Prostate gland (tissue), 2 donors: ENCODE measurements at places on chromosomes 2 and 18. TPM values are rescaled to one million over a fixed set of nuclear protein-coding genes. Genes with fewer than 3 reads are reported as not detected.

- no peaks in the 10 kb centered on the region for H3K4me1 ChIP-seq
- no peak overlapping the region for H3K27ac ChIP-seq
- no peak for DNase-seq
- no peaks in the 10 kb centered on the region for H3K27me3 ChIP-seq
- H3K4me3 ChIP-seq = no peak overlapping the region
Observed at GRCh38 chr2:407630-408029, 119.7 kb upstream of the ALKAL2 start.

- no peak overlapping the region for H3K4me3 ChIP-seq
- no peak for DNase-seq
- H3K27me3 ChIP-seq = no peaks in the 10 kb centered on the region
Observed at GRCh38 chr2:147543056-147543455, 301.8 kb upstream of the ACVR2A start.

DNA sequence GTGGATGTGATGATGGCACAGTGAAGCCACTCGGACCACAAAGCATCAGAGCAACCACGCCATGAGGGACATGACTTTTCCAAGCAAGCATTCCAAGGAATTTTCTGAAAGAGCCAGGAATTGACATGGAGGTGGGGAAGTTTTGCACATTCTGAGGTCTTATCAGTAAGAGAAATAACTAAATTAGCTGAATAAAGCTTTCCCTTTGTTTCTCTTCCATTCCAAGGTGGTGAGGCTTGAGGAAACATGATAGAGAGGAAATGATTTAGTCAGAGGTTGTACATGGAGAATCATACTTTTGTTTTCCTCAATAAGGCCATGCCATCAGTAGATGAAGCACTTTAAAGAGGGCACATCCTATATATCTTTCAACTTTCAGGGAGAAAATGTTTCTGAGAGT is 115.7 kb upstream of the MMADHC start:
- no peaks in the 10 kb centered on the region for H3K36me3 ChIP-seq
- H3K27ac ChIP-seq = no peak overlapping the region
- no peak for DNase-seq
- H3K4me1 ChIP-seq = no peaks in the 10 kb centered on the region

- no peak overlapping the region for H3K27ac ChIP-seq
- no peak for DNase-seq
- no peaks in the 10 kb centered on the region for H3K36me3 ChIP-seq
- H3K4me3 ChIP-seq = no peak overlapping the region
- no peaks in the 10 kb centered on the region for H3K27me3 ChIP-seq
Observed at GRCh38 chr2:63249161-63249560, 198.5 kb downstream of the OTX1 start.

GRCh38 chr2:231152800-231153557 is 28.1 kb upstream of the HTR2B start:
- no peaks in the 10 kb centered on the region for H3K27me3 ChIP-seq
- DNase-seq = no peak
- no peak overlapping the region for H3K27ac ChIP-seq
- no peaks in the 10 kb centered on the region for H3K36me3 ChIP-seq
- H3K4me3 ChIP-seq = no peak overlapping the region

GRCh38 chr18:49072524-49072934 is 121.8 kb upstream of the SMAD7 start:
- no peak for DNase-seq
- no peaks in the 10 kb centered on the region for H3K36me3 ChIP-seq
- no peak overlapping the region for H3K27ac ChIP-seq
- H3K4me3 ChIP-seq = no peak overlapping the region

- H3K27me3 ChIP-seq = no peaks in the 10 kb centered on the region
- H3K4me1 ChIP-seq = no peaks in the 10 kb centered on the region
- no peak for DNase-seq
- H3K27ac ChIP-seq = no peak overlapping the region
Observed at GRCh38 chr2:69979902-69980807, 18.7 kb upstream of the ASPRV1 start.

CPO gene
- total RNA-seq = not detected

IL1RL1 gene
- total RNA-seq = 3.4 TPM

FAM228A gene
- total RNA-seq = 0.55 TPM
